Umbilical cord (tissue), 2 donors: ENCODE measurements at places on chromosomes 1 and 21. TPM values are rescaled to one million over a fixed set of nuclear protein-coding genes. Genes with fewer than 3 reads are reported as not detected.

Gene MPL
- total RNA-seq: not detected

DNA sequence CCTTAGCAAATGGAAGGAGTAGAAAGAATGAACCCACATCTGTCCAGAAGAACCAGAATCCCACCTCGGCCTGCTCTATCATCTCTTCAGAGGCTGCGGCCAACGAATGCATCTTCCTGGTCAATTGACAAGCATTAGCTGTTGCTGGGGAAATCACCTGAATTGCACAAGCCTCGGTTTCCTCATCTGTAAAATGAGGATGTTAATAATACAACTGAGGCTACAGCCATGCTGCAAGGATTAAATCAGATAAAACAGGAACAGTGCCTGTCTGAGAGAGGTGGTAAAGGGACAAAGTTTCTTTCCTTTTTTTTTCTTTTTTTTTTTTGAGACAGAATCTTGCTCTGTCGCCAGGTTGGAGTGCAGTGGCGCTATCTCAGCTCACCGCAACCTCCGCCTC, 99.8 kb downstream of the KIF14 start:
- no peak for DNase-seq

DNA sequence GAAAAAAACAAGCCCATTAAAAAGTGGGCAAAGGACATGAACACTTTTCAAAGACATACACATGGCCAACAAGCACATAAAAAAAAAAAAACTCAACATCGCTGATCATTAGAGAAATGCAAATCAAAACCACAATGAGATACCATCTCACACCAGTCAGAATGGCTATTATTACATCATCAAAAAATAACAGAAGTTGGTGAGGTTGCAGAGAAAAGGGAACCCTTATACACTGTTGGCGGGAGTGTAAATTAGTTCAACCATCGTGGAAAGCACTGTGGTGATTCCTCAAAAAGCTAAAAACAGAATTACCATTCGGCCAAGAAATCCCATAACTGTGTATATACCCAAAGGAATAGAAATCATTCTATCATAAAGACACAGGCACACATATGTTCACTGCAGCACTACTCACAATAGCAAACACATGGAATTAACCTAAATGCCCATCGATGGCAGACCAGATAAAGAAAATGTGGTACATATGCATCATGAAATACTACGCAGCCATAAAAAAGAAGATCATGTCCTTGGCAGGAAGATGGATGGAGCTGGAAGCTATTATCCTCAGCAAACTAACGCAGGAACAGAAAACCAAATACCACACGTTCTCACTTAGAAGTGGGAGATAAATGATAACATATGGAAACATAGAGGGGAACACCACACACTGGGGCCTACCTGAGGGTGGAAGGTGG, 70.1 kb downstream of the INTS7 start:
- DNase-seq: no peak

DNA sequence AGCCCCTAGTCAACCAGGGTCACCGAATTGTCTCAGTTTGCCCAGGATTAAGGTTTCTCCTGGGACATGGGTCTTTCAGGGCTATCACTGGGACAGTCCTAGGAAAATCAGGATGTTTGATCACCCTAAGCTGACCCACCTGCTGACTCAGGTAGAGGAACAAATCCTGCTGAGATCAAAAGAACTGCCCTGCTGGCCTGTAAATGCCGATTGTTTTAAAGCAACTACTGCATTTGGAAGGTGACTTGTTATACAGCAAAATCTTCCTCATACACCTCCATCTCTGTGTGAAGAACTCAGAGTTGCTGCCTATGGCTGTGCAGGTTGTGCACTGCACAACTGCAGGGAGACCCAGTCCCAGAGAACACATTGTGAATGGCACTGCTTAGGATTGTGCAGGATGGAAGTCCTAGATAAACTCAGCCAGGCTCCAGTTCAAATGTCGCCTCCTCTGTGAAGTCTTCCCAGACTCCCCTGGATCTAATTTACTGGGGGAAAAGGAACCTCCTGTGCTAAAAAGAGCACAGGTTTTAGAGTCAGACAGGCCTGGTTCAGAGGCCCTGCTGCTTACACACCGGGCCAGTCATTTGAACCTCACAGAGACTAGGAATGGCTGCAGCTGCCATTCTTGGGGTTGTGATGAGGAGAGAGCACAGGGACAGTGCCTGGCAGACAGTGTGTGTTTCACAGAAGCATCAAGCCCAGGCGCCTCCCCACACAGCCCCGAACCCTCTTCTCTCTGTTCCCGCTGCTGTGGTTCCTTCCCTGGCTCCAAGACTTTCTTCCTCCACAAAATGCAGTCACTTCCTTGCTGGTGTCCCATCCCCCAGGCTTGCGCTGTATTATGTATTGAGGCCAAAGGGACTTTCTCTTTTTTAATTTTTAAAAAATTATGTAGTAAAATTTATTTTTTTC, 23.2 kb upstream of the LRP8 start:
- DNase-seq: no peak

- DNase-seq: no peak
Observed at GRCh38 chr21:45293726-45294401, 6.2 kb upstream of the POFUT2 start.

- no peak for DNase-seq
Observed at GRCh38 chr1:44346878-44347277, 8.2 kb downstream of the ERI3 start.

DNA sequence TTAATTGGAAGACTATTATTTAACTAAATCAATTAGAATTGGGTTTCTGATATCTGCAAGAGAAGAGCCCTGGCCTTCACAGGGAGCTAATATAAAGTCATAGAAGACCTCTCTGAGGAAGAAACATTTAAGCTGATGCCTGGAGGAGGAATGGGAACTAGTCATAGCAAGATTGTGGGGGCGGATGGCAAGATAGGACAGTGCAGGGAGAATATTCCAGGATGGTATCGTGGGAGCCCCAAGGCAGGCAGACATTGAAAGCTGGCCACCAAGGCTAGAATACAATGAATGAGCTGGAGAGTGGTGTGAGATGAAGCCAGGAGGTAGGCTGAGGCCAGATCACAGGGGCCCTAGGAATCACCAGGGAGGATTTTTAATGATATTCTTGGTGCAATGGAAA, 20.8 kb upstream of the MYSM1 start:
- DNase-seq: no peak

- no peak for DNase-seq
Observed at GRCh38 chr21:18940791-18941190, 537.2 kb upstream of the TMPRSS15 start.

DNA sequence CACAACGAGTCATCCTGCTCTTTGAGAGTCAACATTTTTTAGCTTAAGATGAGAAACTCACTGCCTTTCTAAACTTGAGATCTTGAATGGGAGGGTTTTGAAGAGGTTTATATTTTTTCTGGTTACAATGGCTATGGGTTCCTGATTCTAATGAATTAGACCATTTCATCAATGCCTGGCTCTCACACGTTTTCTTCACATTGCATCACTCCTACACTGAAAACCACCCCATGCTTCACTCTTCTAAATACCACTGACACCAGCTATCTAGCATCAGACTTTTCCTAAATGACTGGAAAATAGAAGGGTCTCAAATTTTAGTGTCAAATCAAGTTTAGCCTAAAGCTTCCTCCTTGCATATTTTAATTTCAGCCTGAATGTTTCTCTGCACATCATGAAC, 606.1 kb upstream of the USP24 start:
- no peak for DNase-seq

DNA sequence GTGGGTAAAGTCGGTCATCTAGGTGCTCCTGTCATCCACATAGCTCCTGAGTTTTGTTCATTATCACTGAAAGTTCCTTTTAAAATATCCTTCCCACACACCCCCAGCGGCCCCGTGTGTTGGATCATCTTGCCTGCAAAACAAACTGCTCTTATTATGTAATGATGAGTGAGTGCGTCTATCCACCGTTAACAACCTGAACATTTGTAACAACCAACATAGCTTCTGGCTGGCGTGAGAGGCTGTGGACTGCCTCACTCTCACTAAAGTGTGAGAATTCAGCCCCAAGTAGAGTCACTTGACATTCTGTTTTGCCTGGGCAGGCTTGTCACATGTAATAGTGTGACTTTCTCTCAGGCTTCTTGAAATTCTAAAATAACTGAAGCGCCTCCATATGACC, 14.5 kb upstream of the KCNA2 start:
- no peak for DNase-seq
